ENCODE measurements at places on chromosomes 12 and 14.

DNA sequence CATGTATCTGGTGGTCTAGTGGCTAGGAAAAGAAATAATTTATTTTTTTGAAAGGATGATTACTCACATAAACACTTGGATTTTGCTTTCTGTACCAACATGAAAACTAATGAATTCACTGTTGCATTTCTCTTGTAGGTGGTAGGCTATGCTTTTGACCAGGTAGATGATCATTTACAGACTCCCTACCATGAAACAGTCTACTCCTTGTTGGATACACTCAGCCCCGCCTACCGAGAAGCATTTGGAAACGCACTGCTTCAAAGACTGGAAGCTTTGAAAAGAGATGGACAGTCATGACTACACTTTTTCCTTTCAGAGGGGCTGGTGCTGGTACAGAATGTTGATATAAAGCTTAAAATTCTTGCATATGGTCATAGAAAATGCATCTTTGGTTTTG is 6.5 kb upstream of the AK7 start:
- DNase-seq = no peak

GRCh38 chr12:124732275-124733075 is 131.2 kb downstream of the SCARB1 start:
- DNase-seq = no peak

GRCh38 chr12:27667540-27667939 is 28.7 kb upstream of the REP15 start:
- DNase-seq = no peak

DNA sequence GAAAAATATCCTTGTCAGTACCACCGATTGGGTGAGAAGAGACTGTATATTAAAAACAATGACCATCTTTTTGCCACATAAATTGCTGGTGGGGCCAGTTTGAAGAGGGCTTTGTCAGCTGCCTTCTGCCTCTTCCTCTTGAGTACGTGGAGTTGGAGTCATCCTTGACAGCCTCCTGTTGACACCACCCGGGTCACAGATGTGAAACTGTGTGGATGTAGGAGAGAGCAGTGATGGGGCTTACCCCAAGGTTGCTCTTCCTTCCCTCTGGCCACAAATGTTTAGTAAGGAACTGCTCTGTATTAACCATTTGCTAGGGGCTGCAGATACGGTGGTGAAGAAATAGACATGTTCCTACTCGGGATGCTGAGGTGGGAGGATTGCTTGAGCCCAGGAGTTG is 12.2 kb downstream of the PTPN11 start:
- no peak for DNase-seq

- peak; percentile 78 for DNase-seq
Measured at GRCh38 chr14:88351966-88352691, 29.1 kb upstream of the KCNK10 start.

GRCh38 chr12:55744340-55745030 is 1.6 kb downstream of the GDF11 start:
- DNase-seq = no peak

DNA sequence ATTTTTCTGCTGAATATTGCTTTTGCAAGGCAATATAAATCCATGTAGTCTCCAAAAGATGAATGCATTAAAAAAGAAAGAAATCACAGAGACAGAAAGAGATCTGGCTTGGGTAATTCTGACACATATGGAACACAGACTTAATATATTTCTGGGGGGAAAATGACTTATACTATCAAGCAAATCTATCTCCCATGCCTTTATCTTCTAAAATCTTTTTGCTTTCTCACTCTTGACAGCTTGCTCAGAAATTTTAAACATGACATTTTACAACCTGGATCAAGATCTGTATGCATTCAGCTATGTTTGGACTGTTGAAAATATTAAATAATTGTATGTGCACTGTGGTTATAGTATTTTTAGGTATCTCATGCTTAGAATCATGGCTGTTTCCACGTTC is 73.0 kb downstream of the KITLG start:
- DNase-seq = no peak

- no peak for DNase-seq
Measured at GRCh38 chr14:95270203-95270602, 49.5 kb downstream of the CLMN start.

GRCh38 chr12:93852173-93852591 is 175.0 kb downstream of the CRADD start:
- no peak for DNase-seq

DNA sequence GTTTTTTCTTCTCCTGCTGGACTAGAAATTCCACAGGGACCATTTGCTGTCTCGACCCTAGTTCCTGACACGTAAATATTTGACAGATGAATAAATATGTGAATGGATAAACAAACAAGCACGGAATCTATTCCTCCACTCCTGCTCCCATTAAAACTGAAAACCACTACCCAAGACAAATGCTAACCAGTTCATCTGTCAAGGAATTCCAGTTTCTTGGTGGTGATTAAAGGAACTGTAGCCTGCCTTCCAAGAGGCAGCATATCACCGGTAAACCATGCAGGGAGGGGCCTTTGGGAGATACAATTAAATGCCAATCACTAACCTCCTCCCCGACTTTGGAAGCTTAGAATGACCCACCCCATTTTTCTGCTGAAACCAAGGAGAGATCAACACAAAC is 95.4 kb downstream of the TTC7B start:
- DNase-seq = no peak

DNA sequence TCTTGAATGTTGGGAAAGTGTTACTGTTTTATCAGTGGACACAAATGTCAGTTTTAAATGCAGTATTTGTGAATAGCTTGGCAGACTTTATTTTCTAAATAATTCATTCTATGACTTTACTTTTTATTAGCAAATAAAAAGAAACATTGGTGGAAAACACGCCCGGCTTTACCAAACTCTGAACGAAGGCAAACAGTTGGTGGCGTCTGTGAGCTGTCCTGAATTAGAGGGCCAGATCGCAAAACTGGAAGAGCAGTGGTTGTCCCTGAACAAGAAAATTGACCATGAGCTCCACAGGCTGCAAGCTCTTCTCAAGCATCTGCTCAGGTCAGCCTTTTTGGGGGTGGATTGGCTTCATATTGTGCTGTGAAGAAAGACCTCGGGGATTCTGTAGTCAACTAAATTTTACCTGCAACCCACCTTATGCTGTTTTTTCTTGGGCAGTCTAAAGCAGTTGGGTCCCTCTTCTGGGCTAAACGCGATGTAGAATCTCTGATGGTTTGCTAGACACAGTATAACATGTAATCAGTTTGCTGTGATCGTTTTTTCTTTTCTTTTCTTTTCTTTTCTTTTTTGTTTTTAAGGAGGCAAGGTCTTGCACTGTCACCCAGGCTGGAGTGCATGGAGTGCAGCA is 156.4 kb downstream of the ESR2 start:
- DNase-seq = no peak

DNA sequence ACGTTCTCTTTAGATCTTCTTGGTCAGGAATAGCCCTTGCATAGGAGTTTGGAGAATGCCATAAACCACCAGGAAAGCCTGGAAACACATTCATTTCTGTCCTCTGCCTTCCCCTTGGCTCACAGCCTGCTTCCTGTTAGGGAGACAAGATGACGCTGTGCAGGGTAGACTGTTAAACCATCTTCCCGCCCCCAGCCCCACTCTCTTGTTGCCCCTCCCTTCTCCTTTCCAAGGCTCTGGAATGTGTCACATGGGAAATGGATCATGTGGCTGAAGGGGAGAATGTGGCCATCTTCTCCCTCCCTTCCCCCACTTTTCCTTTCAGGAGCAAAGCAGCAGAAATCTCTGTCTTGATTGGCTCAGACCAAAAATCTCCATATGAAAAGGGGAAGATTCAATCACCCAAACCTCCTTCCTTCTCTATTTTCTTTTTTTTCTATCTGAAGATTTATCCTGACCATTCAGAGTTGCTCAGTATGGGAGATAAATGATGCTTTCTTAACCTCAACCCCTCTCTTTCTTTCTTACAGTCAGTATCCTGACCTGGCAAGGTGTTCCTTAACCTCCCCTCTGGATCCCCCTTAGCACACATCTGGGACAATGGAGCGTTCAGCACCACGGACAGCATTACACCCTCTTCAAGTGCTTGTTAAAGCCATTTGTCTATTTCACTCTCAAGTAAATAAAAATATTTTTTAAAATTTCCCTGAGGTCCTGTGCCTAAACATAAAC is 11.4 kb downstream of the GPR19 start:
- DNase-seq = peak; percentile 87

DNA sequence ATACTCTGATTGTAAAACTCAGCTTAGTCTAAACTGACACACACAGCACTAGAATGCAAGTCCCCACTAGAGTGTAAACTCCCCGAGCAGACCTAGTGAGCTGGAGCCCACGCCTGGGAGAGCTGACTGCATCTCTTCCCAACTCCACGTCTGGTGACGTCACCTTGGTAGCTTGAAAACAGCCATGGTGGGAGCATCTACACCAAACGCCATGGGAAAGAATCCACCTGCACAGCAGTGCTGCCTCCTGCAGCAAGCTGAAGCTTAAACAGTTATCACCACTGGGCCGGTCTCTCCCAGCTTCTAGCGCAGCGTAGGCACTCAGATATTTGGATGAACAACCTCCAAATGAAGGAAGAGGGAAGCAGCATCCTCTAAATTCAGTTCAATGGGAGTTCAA is 4.3 kb upstream of the PAPLN start:
- DNase-seq = no peak

DNA sequence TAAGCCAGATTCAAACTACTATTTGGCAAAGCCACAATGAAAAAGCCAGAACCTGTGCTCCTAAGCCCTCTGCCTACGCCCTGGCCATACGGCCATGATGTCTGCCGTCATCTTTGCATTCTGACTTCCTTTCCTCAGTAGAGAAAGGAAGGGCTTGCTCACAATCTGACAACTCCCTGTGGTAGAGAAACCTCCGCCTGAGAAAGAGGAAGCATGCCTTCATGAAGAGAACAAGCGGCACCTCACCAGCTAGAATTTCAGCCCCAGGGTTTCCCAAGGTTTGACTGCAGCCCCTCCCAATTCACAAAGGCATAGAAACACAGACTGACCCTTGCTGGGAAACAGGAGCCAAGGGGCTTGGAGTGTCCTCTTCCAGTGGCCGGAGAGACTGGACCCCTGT is 25.7 kb downstream of the TEP1 start:
- DNase-seq = no peak

- no peak for DNase-seq
Measured at GRCh38 chr12:79294590-79294989, 396.2 kb downstream of the PAWR start.

- no peak for DNase-seq
Measured at GRCh38 chr14:79552778-79553177, 658.5 kb downstream of the DIO2 start.

GRCh38 chr14:50773632-50774541 is 57.1 kb downstream of the NIN start:
- peak; percentile 63 for DNase-seq

- no peak for DNase-seq
Measured at GRCh38 chr12:71007020-71007419, 86.5 kb upstream of the PTPRR start.

DNA sequence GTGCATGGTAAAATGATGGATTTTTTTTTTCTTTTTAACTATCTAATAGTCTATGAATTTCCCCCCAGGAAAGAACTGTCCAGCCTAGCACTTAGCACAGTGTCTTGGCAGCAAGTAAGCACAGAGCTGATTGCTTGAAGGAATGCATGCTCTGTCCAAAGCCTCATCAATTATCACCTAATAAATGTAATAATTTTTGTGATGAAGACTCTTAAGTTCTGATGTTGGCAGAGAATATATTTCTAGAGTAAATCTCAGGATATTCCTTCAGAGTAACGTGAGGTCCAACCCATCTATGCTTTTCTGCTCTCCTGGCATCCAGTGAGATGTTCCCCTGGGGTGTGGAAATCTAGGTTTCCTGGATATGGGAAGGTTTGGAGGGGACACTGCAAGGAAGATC is 152.4 kb downstream of the TMX1 start:
- no peak for DNase-seq

GRCh38 chr12:103912069-103912468 is 18.1 kb upstream of the HSP90B1 start:
- no peak for DNase-seq

GRCh38 chr14:86961106-86961716 is 1031.8 kb downstream of the GALC start:
- DNase-seq = no peak

DNA sequence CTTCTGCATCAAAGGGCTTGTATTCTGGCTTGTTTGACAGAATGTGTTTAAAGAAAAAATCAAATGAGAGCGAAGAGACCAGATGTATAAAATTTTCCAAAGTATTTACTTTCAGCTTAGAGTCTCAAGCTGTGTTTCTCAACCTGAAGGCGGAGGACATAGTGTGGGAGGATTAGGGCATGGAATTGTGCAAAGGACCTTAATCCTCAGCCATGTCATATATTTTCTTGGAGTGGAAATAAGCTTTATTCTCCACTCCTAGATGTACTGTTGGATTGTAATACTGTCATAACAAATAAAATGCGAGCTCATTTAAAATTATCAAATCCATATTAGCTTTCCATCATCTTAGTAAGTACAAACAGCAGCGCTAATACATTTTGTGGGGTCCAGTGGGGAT is 154.0 kb downstream of the PAH start:
- no peak for DNase-seq

DNA sequence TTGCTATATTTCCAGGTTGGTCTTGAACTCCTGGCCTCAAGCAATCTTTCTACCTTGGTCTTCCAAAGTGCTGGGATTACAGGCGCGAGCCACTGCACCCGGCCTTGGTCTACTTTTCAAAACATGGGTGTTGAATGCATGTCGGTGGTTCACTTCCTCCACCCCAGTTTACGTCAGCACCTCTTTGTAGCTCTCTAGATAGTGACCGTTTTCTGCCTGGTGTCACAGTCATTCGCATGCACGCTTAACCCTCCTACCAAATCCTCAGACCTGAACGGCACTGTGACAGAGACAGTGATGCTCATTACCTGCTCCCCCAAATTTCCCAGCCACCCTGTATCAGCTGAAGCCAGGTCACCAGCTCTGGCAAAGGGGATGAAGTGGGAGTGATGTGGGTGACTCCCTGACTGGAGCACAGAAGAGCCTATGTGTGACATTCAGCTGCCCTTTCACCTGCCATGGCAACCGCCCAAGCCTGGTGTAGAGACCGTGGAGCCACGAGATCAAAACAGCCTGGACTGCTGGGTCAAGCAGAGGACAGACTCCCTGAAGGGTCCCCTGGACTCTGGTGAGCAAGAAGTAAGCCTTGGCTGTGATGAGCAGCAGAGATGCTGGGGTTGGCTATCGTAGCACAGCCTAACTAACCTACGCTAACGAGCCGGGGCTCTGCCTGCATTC is 66.2 kb upstream of the GPR68 start:
- DNase-seq = no peak

DNA sequence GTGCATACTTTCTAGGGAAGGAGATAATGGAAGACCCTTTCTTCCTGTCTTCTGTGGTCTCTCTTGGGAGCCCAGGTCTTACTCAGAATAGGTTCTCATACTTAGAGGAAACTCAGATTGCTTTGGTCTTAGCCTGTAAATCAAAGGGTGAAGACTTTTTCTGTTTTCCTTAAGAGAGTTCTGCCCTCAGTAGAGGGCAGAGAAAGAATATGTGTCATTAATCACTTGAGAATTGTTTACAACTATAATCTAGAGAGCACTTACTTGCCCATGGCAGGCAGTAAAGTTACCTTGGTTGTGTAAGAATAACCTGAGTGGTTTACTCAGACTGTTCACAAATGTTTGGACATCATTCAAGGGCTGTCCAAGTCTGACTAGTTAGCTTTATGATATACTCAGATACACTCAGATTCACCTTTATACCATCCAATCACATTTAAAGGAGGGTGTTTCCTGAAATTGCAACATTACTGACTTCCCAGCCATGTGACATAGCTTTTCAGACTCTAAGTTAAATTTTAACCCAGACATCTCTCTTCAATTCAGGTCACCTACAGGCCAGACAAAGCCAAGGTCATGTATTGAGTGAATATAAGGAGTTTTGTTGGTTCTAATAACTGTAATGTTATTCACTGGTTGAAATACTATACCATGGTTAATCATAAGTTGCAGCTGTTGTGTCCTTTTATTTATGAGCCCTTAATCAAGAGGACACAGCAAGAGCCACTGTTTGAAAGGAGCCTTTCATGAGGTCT is 372.2 kb downstream of the RAD51B start:
- no peak for DNase-seq
